ENCODE measurements at places on chromosomes 2 and 18.

- DNase-seq = no peak
Measured at GRCh38 chr2:203689426-203690116, 16.9 kb upstream of the CD28 start.

DNA sequence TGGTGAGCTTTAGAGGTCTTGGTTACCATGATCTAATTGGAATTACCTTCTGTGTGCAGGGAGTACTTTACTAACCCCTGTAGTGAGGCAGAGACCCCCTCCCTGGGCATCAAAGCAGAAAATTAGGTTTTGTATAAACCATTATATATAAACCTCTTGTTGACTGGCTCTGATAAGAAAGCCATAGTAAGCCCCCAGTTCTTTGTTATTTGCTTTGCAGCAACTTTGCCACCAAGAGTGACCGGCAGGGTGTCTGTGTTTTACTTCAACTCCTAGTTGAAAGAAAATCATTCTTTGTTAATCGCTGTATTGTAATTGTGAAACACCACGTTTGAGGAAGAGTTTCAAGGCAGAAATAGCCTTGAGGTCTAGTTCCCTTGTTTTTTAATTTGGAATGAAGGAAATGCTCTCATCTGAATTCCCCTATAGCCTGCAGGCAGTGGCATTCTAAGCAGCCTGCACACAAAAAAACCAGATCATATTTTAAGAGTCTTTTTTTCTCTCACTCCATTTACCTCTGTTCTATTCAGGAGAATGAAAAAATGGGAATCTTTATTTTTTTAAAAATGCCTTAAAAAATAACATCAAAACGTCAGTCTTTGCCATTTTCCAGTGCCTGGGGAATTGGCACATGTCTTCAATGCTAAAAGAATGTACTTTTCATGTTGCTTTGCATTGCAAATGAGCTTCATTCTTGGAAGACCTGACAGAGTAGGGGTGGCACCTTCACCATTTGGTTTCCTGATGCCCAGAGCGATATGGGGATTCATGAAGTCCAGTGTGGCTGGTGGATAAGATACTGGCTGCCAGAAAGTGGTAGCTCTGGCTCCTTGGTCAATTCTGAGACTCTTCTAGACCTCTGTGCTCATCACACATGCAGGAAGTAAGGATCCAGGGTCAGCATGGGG lies 338.1 kb downstream of the SLC4A3 start:
- no peak for DNase-seq

GRCh38 chr2:226078666-226079065 lies 679.2 kb downstream of the NYAP2 start:
- no peak for DNase-seq

- no peak for DNase-seq
Measured at GRCh38 chr18:41269294-41269693, 685.7 kb upstream of the PIK3C3 start.

GRCh38 chr2:12855508-12855907 lies 138.8 kb downstream of the TRIB2 start:
- no peak for DNase-seq

DNA sequence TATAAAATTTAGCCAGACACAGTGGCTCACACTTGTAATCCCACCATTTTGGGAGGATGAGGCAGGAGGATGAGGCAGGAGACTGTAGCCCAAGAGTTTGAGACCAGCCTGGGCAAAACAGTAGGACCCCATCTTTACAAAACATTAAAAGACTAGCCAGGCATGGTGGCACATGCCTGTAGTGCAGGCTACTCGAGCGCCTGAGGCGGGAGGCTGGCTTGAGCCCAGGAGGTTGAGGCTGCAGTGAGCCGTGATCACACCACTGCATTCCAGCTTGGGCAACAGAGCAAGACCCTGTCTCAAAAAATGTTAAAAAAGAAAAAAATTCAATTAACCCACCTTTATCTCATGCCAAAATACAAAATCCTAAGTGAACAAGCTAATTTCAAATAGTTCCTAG lies 4.0 kb downstream of the REV1 start:
- no peak for DNase-seq

DNA sequence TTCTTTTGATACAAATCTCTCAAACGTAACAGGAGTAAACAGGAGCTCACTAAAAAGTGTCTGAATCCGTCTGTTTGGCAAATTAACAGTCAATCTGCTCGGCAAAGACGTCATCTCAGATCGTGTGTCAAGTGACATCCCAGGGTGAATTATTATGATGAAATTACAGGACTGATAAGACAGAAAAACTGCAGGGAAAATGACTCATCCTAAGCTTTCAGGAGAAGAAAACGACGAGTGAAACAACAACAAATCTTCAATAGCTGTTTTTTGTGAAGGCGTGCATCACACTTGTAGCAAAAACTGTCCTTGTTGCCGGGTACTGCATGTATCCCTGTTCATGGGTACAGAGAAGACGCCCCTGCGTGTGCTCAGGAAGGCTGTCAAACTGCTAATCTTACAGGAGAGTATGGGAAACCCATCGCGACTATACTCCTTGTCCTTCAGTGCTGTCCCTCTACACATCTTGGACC lies 24.9 kb downstream of the EPB41L3 start:
- no peak for DNase-seq

- DNase-seq = no peak
Measured at GRCh38 chr2:237931205-237931721, 35.6 kb upstream of the UBE2F start.

DNA sequence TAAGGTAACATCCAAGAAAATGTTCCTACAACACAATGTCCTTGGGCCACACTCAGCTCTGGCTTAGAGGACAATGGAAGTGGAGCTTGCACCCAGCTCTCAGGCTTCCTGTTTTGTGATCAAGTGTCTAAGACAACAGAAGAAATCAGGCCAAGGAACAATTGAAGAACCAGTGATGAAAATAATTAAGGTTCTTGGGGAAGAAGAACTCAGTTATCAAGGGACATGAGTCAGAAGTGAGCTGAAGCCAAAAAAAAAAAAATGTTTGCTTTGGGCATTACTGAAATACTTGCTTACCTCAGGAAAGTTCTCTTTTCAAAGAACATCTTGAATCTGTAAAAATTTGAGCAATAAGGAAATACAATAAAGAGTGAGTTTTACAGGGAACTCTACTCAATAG lies 299.0 kb downstream of the FBXO15 start:
- DNase-seq = no peak

GRCh38 chr2:170394641-170395387 lies 216.9 kb downstream of the MYO3B start:
- no peak for DNase-seq

DNA sequence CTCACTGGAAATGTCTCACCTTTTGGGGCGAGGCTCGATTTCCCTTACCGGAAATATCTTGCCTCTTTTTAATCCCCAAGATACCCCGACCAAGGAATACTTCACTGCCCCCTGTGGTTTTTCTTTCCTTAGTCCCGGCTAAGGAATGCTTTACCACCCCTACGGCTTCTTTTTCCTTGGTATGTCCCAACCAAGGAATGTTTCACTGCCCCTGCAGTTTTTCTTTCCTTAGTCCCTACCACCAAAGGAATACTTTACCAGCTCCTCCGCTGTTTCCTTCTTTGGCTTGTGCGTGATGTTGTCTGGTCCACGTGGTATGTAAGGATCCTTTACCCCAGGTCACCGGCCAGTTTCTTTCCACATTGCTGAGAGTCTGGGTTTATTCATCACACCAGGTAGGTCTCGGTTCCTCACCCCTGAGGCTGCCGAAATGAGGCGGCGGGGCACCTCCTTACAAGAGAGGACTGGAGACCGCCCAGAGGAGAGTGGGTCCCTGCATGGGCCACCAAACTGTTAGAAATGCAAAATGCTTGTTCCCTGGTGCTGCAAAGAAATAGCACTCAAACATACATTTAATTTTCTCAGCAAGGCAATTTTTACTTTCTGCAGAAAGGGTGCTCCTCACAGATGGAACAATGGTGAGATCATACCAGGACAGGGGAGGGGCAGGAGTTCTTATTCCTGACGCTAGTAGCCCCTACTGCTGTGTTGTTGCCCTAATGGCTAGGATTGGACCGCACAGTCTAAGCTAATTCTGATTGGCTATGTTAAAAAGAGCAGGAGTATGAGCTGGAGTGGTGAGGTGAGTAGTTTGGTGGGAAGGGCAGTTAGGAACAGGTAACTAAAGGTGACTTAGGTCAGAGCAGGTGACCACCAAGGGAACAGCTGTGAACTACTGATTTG lies 33.4 kb upstream of the CLASP1 start:
- DNase-seq = no peak

DNA sequence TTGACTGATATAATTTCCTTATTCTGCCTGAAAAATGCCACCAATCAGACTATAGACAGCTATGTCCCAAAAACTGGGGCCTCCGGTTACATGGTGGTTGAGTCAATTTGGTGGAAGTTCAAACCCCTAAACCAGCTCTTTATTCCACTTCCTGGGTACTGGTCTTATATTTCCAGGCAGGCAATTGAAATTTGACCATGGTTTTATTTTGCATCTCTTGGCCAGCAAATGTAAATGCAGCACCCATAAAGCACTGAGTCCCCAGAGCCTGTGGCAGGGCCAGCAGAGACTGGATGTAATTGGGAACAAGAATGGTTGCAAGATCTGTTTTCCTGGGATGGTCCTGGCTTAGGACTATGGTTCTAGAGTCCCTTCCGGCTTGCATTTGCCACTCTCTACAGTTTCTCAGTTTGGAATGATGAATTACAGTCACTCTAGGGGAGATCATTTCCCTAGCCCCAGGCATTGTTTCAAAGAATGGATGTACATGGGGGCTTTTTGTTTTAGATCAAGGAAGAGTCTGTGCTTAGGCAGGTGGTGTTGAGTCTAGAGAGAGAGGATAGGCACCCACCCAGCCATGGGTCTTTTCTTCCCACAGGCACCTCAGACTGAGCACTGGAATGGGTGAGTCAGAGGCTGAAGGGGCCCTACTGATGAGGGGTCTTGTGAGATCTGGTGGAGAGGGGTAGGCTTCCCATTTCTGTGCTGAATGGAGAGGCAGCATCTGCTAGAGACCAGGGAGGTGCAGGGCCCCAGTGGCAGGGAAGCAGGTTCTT lies 108.4 kb upstream of the CDC42EP3 start:
- no peak for DNase-seq

DNA sequence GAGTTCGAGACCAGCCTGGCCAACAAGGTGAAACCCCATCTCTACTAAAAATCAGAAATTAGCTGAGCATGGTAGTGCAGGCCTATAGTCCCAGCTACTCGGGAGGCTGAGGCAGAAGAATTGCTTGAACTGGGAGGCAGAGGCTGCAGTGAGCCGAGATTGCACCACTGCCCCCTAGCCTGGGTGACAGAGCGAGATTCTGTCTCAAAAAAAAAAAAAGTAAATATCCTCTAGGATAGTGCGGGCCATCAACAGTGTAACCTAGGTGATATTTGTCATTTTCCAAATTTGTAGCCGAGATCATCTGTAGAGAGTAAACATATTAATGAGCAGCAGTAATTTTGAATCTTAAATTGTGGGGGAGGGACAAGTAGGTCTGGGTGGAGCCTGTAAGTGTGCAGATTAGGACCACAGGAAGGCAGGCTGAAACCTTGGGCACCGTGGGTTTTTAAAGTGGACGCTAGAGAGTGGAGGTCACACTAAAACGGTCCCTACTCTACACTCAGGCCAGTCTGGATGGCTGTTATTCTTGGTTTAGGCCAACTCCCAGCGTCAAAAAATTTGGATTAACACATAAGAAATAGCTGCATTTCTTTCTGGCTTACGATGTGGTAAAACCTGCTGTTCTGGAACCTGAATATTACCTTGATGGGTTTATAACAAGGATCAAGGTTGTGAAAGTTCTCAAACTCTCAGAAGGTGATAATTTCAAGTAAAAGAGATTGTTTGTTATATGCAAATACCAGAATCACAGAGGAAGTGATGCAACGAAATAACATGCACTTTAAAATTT lies 22.7 kb upstream of the TET3 start:
- DNase-seq = no peak

- no peak for DNase-seq
Measured at GRCh38 chr18:57542126-57542525, 44.4 kb downstream of the FECH start.

- no peak for DNase-seq
Measured at GRCh38 chr2:98912221-98912851, 23.7 kb downstream of the CRACDL start.

- DNase-seq = no peak
Measured at GRCh38 chr2:51028829-51029228, 3.1 kb downstream of the NRXN1 start.

DNA sequence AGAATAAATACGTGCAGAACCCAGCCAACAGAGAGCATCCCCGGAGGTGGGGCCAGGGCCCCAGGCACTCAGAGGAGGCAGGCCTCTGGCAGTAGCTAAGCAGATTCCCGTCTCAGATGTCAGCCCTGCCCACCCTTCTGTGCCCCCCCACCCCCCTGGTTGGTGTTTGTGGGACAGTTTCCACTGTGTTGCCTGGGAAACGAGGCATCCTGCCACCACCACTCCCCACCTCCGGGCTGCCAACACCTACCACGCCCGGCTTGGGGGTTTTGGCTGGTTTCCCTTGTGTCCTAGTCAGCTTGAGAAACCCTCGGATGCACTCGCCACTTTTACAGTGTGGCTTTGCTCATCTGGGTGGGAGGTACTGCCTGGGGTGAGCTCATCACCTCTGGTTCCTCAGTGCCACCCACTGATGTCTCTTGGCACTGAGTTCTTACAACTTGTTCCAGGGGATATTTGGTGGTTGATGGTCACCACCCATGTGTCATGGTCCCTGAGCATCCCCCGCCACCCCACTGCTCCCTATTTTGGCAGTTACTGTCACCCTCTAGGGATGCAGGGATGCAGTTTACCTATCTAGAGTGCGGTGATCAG lies 72.4 kb upstream of the YWHAQ start:
- peak; percentile 64 for DNase-seq

GRCh38 chr2:200275295-200276013 lies 31.0 kb upstream of the SPATS2L start:
- no peak for DNase-seq

- DNase-seq = no peak
Measured at GRCh38 chr2:199460101-199460671, 2.4 kb upstream of the SATB2 start.

DNA sequence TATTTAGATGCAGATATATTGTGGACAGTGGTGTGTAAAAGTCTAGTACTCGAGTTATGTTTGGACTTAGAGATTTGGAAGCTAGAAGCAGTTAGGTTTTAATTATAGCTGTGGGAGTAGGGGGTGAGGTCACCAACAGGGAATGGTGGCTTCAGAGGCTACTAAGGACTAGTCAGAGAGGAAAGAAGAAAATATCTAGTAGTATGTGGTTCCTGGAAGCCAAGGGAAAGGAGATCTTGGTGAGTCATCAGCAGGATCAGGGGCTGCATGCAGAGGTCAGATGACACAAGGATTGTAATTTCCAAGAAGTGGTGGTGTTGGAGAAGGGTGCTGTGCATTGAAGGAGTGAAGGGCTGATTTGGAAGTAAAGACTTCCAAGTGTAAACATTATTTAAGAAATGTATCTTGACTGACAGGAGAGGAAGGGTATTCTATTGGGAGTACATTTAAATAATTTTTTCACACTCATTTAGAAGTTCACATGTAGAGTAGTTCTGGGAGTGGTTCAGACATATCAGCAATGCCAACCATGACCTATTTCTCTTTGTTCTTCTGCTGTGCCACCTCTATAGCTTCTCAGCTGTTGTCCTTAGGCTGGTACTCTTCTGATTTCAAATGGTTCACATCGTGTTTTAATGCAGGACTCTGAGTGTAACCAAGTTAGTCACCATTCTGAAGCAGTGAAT lies 59.1 kb downstream of the ACSL3 start:
- no peak for DNase-seq
